ENCODE measurements at places on chromosomes 12 and 14.

- no peak for DNase-seq
Observed at GRCh38 chr14:38210587-38211216, 3.0 kb downstream of the SSTR1 start.

- DNase-seq, result no peak
Observed at GRCh38 chr14:20848955-20849570, 42.1 kb upstream of the RNASE3 start.

GRCh38 chr12:12985817-12986408 is 14.2 kb downstream of the HEBP1 start:
- peak; percentile 79 for DNase-seq

DNA sequence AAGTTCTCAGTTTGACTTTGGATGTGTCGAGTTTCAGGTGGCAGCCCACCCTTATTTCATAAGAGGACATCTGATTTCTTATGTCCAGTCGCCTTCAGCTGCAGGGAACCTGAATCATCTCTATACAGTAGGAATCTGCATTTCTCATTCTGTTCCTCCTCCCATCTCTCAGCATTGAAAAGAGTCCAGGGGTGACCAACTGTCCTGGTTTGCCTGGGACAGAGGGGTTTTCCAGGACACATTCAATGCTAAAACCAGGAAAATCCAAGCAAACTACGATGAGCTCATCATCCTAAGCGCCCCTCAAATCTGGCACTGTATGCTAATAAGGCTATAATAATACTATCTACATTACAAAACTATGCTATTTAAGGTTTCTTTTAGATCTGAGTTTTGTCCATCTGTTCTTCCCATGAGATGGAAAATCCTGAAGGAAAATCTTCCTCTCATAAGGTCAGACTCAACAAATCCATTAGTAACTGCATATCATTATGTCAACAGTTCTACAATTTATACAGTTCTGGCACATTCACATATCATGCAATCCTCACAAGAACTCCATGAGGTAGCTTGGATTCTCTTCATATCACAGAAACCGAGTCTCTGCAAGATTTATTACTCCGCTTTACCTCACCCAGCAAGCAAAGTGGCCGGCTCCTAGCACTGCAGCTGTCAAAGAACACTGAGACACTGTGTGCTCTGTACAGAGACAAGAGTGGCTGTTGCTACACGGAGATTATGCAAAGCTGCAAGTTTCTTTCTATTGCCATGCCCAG is 15.6 kb upstream of the CALM1 start:
- peak; percentile 34 for DNase-seq

DNA sequence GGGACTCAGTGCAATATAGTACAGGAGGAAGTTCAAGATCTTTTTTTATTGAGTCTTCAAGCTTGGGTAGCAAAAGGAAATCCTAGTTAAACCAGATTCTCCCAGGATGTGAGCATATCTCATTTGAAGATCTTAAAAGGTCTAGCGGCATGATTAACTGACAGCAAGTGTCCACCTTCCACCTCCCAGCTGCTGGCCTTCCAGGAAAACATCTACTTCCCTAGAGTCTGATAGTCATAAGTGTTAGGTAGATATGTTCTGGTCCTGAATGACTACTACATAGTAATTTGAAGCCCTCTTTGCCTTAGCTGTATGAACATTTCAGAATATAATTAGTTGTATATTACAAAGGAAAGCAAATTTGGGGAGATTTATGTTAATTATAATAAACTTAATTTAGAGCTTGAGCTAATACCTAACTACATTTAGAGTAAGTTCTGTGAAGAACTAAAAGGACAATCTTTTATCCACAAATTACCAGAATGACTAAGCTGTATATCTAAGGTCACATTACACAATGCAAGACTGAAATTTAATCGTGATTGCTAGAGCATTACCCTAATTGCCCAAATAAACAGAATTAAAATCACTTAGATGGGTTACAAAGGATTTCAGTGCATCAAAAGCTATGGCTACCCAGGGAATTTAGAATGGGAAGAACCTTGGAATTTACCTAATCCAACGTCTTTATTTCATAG is 9.9 kb downstream of the LGR5 start:
- DNase-seq, result no peak

DNA sequence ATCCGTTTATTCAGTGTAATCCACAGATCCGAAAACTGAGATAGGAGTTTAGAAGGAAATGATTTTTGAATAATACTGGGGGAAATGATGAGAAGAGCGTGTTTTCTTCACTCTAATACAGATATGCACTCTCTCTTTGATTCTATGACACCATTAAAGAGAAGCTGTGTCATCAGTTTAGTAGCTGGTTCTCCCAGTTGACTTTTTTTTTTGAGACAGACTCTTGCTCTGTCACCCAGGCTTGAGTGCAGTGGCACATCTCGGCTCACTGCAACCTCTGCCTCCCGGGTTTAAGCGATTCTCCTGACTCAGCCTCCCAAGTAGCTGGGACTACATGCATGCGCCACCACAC is 48.4 kb upstream of the EML1 start:
- no peak for DNase-seq

DNA sequence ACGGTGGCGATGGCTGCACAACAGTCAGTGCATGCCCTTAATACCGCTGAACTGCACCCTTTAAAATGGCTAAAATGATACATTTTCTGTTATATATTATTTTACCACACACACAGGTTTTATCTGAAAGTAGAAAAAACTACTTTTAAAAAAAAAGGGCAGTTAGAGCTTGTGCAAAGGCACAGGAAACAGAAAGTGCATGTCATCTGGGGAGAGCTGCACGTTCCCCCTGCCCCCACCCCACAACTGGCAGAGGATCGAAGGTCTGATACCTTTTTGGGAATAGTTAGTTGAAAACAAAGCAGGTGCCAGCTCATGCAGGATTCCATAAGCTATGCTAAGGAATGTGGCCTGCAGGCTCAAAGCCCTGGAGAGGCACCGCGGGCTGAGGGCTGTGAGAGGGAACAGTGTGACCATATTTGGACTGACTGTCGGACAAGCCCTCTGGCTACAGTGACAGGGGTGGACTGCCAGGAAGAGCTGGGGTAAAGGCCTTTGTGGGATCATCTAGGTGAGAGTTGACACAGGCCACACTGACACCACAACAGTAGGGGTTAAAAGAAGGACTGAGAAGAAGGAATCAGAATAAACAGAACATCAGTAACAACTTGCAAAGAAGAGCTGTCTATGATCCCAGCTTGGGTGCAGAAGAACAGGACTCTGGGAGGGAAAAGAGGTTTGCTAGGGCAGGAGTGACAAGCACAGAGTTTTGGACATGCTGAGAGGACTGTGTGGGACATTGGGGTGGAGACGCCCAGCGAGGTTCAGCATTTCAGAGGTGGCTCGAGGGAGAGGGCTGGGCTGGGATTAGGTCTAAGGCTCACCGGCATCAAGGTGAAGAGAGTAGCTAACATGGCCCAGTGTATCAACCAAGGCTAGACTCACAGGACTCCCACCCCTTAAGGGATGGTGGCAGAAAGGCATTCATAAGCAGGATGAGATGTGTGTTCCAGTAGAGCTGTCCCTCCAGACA is 54.6 kb downstream of the ACTN1 start:
- DNase-seq, result peak; percentile 42

DNA sequence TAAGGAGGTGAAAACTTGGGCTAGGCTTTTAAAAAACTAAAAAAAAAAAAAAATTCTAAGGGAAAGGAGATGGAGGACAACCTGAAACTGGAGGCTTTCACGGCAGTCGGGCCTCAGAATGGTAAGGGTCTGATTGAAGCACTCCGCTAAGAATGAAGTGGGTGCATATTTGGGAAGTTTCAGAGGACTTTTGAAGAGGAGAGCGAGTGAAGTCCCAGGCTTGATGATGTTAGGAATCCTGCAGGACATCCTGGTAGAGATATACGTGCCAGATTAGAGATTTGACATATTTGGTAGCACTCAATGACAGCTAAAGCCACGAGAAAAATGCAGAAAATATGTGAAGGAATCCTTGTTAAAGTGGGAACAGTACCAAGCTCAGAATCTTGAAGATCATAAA is 186.2 kb downstream of the SNAPC1 start:
- no peak for DNase-seq

DNA sequence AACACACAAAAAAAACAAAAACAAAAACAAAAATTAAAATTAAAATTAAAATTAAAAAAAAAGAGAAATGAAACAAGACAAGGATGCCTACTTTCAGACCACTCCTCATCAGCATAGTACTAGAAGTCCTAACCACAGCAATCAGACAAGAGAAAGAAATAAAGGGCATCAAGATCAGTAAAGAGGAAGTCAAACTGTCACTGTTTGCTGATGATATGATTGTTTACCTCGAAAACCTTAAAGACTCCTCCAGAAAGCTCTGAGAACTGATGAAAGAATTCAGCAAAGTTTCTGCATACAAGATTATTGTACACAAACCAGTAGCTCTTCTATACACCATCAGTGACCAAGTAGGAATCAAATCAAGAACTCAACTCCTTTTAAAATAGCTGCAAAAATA is 29.2 kb downstream of the ALG10 start:
- DNase-seq, result peak; percentile 4

DNA sequence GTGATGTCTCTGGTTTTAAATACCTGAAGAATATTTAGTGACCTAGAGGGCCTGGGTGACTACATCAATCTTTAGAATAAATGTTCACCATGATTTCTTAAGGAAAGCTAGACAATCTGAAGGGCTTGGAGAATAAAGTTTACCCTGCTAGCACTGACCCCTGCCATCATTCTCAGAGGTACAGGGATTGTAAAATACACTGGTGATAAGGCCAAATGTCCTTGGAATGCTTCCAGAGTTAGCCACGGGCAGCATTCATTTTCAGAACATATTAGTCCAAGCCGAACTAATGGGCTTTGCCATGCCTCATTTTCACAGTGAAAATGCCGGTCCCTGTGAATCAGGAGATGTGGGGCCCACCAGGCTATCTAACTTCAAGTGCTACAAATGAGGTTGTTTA is 1381.7 kb upstream of the SEL1L start:
- no peak for DNase-seq

GRCh38 chr12:12786706-12787601 is 1.5 kb downstream of the APOLD1 start:
- peak; percentile 85 for DNase-seq

DNA sequence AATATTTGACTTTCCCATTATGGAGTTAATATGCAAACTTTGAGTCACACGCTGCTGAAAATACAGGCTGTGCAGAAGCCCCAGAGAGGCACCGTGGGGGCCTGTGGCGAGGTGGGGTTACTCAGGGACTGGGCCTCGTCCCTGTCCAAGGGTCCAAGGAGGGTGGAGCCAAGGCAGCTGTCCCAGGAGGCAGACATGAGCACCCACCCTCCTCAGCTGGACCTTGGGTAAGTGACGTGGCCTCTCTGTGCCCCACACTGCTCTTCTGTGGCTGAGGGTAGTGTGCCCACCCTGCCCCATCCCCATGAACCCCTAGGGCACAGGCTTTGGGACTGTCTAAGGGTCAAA is 39.4 kb downstream of the FAM222A start:
- DNase-seq, result no peak

GRCh38 chr14:35573911-35574310 is 39.9 kb downstream of the INSM2 start:
- no peak for DNase-seq

DNA sequence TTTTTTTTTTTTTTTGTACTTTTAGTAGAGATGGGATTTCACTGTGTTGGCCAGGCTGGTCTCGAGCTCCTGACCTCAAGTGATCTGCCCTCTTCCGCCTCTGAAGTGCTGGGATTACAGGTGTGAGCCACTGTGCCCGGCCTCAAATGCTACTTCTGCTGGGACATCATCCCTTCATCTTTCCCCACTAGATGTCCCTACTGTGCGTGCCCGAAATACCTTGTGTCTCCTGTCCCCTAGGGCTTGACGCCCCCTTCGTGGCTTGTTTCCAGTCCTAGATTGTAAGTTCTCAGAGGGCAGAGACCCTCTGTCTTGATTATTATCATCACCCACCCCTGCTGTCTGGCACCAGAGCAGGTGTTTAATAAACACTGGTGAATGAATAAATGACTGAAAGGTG is 14.9 kb downstream of the CCDC63 start:
- DNase-seq, result no peak

DNA sequence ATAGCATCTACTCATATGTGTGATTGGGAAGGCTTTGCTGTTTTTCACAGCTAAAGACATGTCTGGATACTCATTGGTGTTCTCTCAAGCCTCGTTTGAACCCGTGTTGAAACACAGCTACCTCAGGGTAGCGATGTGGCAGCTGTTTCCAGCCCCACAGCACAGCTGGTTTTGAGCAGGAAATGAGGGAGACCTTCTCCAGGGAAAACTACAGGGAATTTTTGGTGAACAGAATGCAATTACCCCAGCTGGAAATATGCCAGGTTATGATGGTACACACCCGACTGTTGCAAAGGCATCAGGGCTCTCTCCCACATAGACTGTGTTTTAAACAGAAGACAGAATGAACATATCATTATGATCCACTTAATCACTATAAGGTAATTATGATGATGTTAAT is 828.9 kb downstream of the VRK1 start:
- no peak for DNase-seq

GRCh38 chr12:121364683-121365121 is 12.5 kb upstream of the ANAPC5 start:
- no peak for DNase-seq

GRCh38 chr12:65590318-65590717 is 234.0 kb upstream of the HMGA2 start:
- no peak for DNase-seq

GRCh38 chr12:64232196-64232595 is 10.1 kb upstream of the KICS2 start:
- DNase-seq, result no peak

DNA sequence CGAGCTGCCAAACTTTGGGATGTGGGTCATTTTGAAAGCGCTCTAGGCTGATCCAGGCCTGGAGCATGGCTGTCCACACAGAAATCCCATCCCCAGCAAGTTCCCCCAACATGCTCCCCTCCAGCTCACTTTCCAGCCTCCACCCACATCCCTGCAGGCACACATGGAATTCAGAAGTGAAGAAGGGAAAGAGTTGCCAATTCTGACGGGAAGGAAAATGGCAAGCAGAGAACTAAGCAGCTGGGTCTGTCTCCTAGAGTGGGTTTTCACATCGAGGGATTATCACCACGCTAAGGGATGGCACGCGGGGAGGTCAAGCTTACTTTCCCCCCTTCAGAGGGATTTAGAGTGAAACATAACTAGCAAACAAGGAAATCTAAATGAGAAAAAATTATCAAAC is 142.3 kb downstream of the RIMBP2 start:
- no peak for DNase-seq

DNA sequence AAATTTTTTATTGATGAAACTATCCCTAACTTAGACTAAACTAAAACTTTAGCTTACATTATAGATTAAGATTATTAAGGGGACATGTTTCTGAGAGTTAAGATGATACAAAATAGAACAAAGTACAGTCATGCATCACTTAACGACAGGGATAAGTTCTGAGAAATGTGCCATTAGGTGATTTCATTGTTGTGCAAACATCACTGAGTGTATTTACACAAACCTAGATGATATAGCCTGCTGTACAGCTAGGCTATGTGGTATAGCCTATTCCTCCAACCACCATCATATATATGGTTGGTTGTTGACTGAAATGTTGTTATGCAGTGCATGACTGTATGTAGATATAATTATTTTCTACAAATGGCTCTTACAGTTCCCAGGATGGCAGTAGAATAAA is 46.5 kb downstream of the ATP6V1D start:
- no peak for DNase-seq

Data from hematopoietic multipotent progenitor cell treated with erythropoietin and hydrocortisone succinate and interleukin-3 and kit ligand, for 6 days (in vitro differentiated cells).